ENCODE measurements at places on chromosomes 7 and 10. TPM values are rescaled to one million over a fixed set of nuclear protein-coding genes. Genes with fewer than 3 reads are reported as not detected.

GRCh38 chr7:45679516-45679915, 105.3 kb downstream of the ADCY1 start:
- no peak for DNase-seq

The MYO1G gene
- 0.41 TPM for total RNA-seq

The POLR2J2 gene
- total RNA-seq: 10.0 TPM

The CCDC6 gene
- 48.7 TPM for total RNA-seq

DNA sequence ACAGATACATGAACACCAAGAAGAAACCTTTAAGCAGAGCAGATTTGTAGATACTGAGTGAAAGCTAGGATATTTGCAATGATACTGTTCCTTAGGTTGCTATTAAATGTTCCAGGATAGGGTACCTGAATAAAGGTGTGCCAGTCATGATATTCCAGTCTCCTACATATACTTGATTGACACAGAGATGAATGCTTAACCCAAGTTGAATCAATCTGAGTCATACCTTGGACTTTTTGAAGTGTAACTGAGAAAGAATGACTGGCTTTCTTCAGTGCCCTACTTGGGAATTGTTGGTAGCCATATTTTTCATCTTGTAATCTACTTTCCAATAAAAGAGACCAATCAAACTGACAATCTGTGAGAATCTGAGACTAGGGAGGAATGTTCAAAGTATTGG, 805.7 kb upstream of the GHITM start:
- DNase-seq: no peak

The ZPBP gene
- not detected for total RNA-seq

DNA sequence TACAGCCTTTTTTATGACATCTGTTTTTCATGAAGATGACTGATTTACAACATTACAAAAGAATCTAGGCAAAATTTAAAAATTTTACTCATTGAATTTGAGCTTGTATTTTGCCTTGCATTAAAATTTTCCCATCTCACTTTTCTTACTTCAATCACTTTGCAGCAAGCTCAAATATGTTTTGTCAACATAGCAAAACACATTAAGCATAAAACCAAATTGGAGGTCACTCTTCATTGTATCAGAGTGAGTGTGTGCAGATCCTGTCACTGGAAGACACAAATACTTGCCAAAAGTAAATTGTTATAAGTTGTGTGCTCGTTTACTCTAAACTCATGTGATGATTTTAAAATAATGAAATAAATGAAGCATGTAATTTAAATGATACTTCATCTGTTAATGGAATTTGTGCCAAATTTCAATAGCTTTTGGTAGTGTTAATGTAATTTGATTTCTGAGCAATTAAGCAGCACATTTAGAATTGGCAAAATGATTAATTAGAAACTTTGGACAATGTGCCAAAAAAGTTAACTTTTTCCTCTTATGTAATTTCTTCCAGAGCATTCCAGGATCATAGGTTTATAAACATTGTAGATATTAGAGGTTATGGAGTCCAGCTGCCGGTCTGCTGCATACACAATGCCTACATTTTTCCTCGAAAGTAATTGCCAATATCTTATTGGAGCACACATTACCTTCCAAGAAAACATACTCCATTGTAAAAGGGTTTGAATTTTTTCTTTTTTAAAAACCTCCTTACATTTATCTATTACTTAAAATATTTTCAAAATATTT, 1078.2 kb upstream of the LRRTM3 start:
- DNase-seq: no peak

- DNase-seq: no peak
Observed at GRCh38 chr10:95404864-95405263, 114.1 kb upstream of the PDLIM1 start.

The DPP6 gene
- not detected for total RNA-seq

The GNAT3 gene
- not detected for total RNA-seq

GRCh38 chr10:49512121-49512809, 26.7 kb downstream of the ERCC6 start:
- DNase-seq: peak; percentile 24

The SAMD9L gene
- total RNA-seq: 1.3 TPM

DNA sequence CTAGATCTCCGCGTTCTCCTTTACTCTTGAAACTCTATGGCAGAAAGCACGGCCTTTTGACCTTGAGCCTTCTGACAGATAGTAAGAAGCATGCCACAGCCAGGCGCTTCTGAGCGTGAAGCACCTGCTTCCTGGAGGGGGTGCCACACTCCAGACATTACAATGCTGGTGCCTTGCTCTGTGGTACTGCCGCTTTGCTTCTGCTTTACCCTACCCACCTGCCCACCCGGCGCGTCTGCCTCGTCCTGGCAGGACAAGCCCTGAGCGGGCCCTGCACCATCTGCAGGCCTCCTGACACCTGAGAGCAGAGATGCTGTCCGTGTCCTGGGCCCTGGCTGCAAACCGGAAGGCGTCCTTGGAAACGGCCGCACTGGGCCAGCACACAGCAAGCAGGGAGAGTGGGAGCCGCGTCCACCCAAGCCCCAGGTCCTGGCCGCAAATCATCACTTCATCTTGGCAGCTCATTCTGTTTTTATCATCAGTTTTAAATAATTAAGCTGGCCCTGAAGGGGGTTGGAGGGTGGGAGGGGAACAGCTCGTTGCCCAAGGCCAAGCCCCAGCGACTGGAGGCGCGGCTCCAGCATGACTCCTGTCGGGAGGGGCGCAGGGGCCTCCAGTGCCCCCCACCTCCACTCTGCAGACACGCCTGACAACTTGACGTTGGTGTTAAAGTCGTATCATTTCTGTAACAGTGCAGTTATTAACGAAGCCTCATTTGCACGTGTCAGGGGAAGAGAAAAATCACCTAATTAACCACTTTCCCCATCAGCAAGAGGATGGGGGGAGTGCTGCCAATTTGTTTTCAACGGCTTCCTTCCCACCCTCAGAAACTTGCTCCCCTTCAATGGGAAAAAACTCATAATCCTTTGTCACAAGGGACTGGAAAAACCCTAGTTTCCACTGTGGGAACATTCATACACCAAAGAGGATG, 132.2 kb downstream of the MAD1L1 start:
- no peak for DNase-seq

Data from Panc1 (cell line).